ENCODE measurements at places on chromosomes 3 and 15. TPM values are rescaled to one million over a fixed set of nuclear protein-coding genes. Genes with fewer than 3 reads are reported as not detected.

IGDCC3 gene
- polyA plus RNA-seq, result 0.13 TPM

ZIC1 gene
- not detected for polyA plus RNA-seq

DNA sequence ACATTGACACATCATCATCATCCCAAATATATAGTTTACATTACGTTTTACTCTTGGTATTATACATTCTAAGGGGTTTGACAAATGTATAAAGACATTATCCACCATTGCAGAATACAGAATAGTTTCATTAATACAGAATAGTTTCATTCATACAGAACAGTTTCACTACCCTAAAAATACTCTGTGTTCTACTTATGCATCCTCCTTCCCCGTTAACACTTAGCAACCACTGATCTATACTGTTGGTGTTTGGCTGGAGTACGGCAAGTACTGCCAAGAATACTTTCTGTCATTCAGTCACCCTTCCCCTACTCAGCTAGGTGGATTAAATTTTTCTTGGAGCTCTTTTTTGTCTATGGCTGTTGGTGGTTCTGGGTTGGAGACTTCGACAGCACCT is 33.4 kb downstream of the LEKR1 start:
- DNase-seq, result no peak

GRCh38 chr3:184514171-184514490 is 47.5 kb upstream of the EPHB3 start:
- DNase-seq, result no peak

DNA sequence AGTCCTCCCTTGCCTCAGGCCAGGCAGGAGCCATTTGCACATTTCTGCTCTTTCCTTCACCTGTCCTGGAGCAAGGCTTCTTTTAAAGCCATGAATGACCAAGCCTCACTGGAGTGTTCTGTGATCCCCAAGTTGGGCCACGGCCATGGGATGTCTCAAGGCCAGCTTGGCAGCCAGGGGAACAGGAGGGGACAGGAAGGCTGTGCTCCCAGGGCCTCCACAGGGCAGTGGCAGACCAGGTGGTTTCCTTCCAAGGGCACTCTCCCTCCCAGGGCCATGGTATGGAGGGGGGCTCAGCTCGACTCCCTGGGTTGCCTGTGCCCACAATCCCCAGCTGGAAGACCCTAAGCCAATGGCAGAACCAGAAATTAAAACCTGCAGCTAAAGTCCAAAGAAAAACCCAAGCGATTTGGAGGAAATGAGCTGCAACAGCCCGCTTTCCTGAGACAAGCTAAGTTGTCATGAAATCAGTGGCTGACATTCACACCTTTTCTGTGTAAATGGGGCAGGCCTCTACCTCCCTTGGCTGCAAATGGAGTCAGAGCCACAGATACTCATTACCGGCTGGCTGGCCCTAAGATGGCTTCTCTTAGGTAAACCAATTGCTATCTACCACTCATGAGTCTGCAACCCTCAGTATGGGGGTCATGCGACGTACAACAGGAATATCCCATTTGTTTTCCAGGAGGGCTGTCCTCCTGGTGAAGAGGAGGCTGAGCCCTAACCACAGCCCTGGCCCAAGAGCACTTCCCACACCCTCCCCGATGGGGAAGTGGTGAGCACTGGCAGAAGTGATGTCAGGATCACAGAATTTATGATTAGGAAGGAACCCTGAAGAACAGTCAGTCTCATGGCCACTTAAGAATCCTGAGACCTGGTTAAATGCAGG is 83.3 kb downstream of the SNRK start:
- DNase-seq, result no peak

- DNase-seq, result no peak
These were observed 1030.4 kb upstream of the CADM2 start for GRCh38 chr3:83928391-83928790.

DNA sequence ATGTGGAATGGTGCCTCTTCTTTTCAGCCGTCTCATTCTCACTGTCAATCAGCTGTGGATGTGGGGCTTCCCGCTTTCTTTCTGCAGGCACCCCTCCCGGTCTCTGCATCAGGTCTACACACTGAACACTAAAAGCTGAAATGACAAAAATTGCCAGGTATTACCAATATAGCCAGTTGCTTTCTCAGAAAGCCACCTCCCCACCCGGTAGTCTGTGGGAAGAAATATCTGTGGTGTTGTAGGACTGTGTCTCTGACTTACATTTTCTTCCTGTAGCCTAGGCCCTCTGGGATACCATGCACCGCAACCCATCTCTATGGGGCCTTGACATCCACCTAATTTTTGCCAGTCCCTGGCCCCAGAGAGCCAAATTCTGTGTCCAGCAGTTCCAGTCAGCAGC is 19.2 kb upstream of the EPHB1 start:
- DNase-seq, result no peak

Data from urinary bladder (tissue), 4 donors.